Esophagus squamous epithelium (tissue), 5 donors: ENCODE measurements at places on chromosomes 5 and 9.

GRCh38 chr5:58715997-58716656 is 133.3 kb downstream of the RAB3C start:
- DNase-seq: no peak

DNA sequence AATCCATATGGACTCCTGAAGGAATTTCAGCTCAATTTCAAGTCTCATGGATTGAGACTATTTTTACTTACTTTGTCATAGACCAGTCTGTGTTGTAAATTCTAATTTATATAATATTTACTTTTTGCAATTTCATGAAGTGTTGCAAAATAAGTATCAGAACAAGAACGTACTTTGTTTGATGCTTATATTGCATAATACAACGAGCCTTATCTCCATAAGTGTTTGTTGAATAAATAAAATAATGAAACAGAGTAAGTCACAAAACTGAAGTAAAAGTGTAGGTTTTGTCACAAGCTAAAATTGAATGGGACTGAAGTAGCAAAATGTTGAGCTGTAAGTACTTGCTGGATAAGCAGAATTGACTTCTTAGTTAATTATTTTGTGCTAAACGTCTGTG is 3.0 kb upstream of the LIFR start:
- no peak for DNase-seq

GRCh38 chr9:92384375-92384774 is 20.0 kb downstream of the OGN start:
- no peak for DNase-seq

DNA sequence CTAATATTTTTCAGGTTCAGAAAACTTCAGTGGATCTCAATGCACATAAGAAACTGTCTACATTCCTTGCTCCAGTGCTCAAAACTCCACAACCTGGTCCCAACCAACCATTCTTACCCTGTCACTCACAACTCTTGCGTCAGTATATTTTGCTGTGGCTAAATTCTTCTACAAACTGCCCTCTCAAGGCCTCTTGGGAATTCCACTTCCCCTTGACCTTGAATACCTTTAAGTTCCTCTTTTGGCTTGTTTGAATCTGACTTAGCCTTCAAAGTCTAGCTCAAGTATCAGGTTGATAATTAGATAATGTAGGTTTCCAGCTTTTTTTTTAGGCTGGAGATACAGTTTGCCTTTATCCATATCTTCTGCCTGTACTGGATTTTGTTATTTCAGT is 128.3 kb downstream of the SLF1 start:
- no peak for DNase-seq

- no peak for DNase-seq
Measured at GRCh38 chr9:79568337-79569101, 3.2 kb upstream of the TLE4 start.

- no peak for DNase-seq
Measured at GRCh38 chr5:129905473-129906176, 1.4 kb downstream of the CHSY3 start.

DNA sequence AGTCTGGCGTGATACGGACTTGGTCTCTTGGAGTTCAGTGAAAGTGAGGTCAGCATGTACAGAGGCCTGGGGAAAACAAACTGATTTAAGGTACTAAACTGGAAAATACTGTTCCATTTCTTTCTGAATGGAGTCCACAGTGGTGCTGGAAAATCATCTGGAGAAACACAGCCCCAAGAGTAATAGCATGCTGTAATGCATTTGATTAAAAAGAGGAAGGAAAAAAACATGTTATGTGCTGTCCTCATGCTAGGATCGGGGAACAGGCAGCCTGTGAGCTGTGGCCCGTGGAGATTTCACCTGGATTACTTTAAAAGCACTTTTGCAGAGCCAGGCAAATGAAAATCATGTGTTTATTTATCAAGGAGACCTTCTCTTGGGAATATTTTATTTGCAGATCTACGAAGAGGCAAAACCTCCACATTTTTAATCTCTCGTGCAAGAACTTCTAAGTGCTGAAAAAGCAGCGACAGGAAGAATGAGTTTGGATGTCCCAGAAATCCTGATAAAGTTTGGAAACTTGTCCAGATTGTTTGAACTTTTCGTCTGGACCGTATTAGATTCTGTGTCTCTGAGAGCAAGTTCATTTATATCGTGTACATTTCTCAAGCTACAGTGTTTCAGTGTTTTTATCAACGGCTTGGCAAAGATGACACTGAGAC is 228.8 kb downstream of the GAS1 start:
- DNase-seq: no peak

GRCh38 chr9:13267743-13268142 is 11.7 kb downstream of the MPDZ start:
- no peak for DNase-seq

- no peak for DNase-seq
Measured at GRCh38 chr9:103928442-103928841, 165.7 kb upstream of the SMC2 start.

GRCh38 chr5:133952729-133953567 is 15.5 kb downstream of the C5orf15 start:
- no peak for DNase-seq

DNA sequence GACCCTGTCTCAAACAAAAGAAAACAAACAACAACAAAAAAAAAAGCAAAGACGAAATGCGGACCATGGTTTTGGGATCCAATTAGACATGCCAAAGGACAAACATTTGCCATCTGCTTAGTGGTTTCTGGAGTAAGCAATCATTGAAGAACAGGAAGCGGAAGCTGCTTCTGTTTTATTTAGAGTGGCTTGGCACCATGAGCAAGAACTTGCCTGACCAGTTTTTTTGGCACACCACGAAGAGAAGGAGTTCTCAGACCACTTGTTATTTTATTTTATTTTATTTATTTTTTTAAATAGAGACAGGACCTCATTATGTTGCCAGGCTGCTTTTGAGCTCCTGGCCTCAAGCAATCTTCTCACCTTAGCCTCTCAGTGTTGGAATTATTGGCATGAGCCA is 17.0 kb downstream of the BTF3 start:
- no peak for DNase-seq
